ENCODE measurements at places on chromosomes 6 and 20.

- no peak for DNase-seq
Observed at GRCh38 chr20:14616003-14616402, 278.6 kb upstream of the FLRT3 start.

- DNase-seq: no peak
Observed at GRCh38 chr6:146878952-146879340, 280.2 kb downstream of the ADGB start.

GRCh38 chr6:113690281-113691259 is 166.6 kb upstream of the MARCKS start:
- DNase-seq: no peak

- no peak for DNase-seq
Observed at GRCh38 chr20:59620860-59621505, 16.6 kb downstream of the PHACTR3 start.
